Neural crest cell (in vitro differentiated cells): ENCODE measurements at places on chromosomes 1 and 21. TPM values are rescaled to one million over a fixed set of nuclear protein-coding genes. Genes with fewer than 3 reads are reported as not detected.

RBP7 gene
- not detected in 2 replicates for total RNA-seq

HSD17B7 gene
- total RNA-seq, result 60.1 and 62.7 TPM in 2 replicates

KCNK1 gene
- 0.41 and 0.56 TPM in 2 replicates for total RNA-seq

TSACC gene
- 0.66 and 1.0 TPM in 2 replicates for total RNA-seq

ADAMTSL4 gene
- 0.32 and 0.44 TPM in 2 replicates for total RNA-seq

DNA sequence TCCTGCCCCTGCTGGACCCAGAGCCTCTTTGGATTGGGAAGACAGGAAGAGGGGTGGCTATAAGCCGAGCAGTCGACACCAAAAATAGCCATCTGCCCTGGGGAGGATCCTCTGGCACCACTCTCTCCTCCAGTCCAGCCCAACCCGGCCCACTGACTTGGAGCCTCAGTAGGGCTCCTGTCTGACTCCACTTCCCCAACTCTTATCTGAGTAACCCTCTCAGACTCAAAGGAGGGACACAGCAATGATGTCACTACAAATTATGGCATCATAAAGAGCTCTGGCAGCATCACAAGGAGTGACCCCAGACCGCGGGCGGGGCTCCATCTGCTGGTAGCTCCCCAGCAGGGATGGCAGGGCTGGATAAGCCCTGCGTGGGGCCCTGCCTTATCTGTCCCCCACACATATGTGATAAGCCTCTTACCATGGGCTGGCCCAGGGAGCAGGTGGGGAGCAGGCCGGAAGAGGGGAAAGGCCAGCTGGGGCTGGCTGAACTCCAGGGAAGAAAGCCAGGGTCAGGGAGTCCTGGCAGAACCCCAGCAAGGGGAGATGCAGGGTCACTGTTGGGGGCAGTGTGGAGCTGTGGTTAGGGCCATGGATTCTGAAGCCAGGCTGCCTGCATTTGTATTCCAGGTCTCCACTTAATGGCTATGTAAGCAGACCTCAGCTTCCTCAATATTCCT, 4.6 kb upstream of the SLC6A9 start:
- DNase-seq, result no peak

DNA sequence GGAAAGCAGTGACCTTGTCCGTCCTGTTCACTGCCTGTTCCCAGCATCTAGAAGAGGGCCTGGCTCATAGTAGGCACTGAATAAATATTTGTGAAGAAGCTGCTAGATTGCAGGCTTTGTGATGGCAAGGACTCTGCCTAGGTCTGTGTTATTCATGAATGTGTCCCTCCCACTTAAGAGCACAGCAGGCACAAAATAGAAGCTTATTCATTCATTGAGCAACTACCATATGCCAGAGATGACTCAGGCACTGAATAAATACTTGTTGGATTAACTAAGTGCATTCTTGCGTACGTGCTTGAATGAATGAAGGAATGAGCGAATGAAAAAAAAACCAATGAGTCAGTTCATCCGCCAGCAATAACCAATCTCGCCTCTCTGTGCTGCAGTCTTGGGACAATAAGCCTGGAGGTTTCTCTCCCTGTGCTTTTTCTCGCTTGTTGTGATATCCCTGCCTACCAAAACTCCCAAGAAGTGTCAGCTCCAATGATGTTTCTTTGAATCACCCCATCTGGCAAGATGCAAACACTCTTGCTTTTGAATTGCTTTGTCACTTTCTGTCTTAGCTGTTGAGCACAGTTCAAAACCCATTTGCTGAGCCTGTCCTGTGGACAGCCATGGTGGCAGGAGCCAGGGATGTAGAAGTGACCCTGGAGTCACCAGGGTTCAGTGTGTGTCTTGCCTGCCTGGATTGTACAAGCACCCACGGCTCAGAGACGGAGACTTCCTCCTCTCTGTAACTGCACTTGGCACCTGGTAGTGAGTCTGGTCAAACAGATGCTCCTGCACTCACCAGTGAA, 143.9 kb downstream of the KAZN start:
- DNase-seq, result no peak

- DNase-seq, result no peak
Observed at GRCh38 chr1:158793604-158794003, 12.6 kb upstream of the OR6N2 start.

- DNase-seq, result no peak
Observed at GRCh38 chr1:233097959-233098580, 147.7 kb downstream of the NTPCR start.

DNA sequence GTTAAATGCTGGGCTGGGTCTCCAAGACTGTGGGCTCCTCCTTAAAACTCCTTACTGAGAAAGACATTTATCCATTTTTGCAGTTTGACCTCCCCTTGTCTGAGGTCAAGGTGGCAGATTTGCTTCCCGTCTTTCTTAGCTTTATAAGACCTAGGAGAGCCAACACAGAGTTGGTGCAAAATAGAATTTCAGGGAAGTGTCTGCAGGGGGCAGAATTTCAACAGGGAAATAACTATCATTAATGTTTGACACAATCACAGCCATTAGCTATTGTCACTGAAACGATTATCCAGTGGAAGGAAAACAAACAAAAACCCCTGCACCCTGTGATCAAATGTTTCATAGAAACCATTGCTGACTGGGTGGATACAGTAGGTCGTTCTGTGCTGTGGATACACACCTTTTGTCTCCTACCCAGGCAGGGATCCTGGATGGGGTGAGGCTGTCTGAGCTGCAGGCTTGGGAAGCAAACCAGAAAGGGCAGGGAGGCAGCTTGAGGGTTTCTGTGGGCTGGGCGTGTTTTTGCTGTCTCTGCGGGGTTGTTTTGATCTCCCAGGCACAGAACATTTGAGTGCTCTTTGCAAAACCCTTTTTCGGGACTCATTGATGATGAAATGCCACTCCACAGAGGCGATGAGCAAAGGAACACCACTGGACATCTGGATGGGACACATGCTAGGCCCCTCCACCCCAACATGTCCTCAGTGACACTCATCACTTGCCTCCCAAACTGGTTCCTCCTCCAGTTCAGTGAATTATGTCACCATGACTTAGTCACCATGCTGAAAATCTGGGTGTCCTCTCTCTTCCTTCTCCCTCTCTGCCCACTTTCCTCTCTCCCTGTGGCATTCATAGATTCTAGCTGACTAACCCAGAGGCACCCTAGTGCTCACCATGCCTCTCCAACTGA, 94.2 kb upstream of the SERBP1 start:
- no peak for DNase-seq

DNA sequence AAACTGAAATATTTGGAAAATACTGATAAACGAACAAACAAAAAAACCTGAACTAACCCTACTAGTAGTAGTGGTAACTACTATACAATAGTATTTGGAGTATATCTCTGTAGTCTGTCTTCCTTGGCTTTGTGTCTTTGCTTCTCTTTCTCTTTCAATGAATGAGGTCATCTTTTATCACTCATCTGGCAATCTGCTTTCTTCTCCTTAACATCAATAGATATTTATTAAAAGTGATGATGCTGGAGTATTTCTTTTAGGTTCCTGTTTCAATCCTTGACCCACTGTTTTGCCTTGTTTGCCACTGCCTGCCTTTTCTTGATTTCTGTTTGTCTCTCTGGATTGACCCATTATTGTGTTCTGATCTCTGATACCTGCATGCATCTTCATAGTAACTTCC, 71.5 kb downstream of the ROR1 start:
- DNase-seq, result no peak

GRCh38 chr1:36207339-36207738, 16.9 kb upstream of the THRAP3 start:
- no peak for DNase-seq

- DNase-seq, result no peak
Observed at GRCh38 chr1:192936313-192937018, 122.7 kb downstream of the UCHL5 start.

GRCh38 chr1:100346387-100346786, 5.9 kb upstream of the CDC14A start:
- DNase-seq, result no peak

DNA sequence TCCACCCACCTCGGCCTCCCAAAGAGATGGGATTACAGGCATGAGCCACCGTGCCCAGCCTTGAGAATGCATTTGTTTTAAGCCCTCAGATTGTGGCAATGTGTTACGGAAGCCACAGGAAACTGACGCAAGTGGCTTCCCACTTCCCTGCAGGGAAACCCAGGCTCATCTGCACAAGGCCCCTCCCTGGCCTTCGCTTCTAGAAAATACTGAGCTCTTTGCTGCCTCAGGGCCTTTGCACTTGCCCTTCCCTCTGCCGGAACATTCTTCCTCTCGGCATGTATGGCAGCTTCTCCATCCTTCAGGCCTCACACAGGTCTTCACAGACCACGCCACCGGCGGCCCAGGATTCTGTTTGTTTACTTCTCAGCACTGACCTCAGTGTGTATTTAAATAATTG, 137.0 kb upstream of the TMEM51 start:
- DNase-seq, result no peak
